Lower leg skin (tissue), 4 donors: ENCODE measurements at places on chromosomes 7 and 10.
A peak's percentile ranks its signal among the peaks of the same experiment; 100 is the strongest.

- DNase-seq, result peak; percentile 84
These were observed 488.8 kb upstream of the ZMIZ1 start for GRCh38 chr10:78579995-78580394.

GRCh38 chr10:125472010-125472607 lies 210.9 kb downstream of the TEX36 start:
- DNase-seq, result no peak

DNA sequence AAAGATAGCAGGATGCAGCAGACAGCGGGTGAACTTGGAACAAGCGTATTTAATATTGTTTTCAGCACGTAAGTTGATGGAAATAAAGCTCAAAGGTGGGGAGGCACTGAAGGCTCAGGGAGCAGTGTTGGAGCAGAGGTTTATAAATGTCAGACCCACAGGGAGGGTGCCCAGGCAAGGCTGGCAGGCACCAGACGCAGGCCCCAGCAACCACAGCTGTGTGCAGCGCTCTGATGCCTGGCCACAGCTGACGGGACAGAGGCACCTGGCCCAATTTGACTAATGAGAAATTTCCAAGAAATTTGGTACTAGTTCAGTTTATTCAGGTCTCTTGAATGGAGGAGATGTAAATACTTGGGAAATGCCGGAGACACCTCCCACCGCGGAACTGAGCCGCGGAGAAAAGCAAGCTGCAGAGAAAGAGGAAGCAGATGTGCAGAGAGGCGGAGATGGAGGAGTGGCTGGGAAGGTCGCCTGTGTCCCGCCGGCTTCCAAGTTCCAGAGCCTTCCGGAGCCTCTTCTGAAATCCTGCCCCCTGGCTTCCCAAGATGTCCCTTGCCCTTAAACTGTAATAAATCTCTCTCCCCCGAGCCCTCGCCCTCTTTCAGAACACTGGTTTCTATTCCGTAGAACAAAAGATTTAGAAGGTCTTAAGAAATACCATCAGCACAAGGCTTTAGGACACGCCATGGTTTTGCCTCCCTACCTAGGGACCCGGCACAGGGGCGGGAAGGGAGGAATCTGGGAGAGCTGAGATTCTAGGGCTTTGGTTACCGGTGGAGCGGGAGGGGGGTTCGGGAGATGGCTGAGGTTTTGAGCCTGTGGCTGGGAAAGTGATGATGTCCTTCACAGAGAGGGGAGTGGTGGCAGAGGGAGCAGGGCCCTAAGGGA lies 38.4 kb upstream of the PLXNA4 start:
- peak; percentile 29 for DNase-seq

DNA sequence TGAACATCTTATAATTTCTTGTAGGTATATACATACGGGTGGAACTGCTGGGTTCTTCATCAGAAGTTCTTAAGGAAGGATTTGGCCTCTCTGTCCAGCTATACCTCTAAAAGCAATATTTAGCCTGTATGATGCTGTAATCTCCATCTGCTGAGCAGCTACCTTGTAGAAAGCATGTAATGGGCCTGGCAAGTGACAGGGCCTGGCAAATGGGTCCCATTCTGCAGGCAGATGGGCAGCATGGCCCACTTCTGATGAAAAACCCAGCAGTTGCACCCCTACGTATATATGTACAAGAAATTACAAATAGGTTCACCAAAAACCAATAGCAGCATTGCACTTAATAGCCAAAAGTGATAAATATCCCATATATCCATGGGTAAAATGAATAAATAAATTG lies 9.0 kb downstream of the PLPP4 start:
- DNase-seq, result no peak

DNA sequence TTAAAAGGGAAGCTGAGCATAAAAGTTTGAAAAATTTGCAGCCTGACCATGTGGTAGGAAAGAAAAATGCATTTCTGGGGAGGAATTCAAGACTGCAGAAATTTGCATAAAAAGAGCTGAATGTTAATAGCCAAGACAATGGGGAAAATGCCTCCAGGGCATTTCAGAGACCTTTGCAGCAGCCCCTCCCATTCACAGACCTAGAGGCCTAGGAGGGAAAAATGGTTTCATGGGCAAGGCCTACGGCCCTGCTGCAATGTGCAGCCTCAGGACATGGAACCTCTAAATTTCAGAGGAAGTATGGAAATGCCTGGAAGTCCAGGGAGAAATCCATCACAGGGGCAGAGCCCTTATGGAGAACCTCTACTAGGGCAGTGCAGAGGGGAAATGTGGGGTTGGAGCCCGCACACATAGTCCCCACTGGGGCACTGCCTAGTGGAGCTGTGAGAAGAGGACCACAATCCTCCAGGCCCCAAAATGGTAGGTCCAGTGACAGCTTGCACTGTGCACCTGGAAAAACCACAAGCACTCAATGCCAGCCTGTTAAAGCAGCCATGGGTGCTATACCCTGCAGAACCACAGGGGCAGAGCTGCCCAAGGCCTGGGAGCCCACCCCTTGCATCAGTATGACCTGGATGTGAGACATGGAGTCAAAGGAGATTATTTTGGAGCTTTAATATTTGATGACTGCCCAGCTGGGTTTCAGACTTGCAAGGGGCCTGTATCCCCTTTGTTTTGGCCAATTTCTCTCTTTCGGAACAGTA lies 243.8 kb downstream of the DNAJB9 start:
- DNase-seq, result no peak

DNA sequence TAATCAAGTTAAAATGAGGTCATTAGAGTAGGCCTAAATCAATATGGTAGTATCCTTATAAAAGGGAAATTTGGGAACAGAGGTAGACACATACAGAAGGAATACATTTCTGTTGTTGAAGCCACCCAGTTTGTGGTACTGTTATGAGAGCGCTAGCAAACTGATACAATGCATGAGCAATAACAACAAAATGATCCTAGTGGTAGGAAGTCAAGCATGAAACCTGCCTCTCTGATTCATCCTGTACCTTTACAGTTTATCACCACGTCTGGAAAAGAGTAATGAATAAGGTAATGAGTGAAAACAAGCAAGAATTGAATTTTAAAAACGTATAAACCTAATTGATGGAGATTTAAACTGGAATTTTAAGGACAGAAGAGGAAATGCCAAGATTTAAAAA lies 217.2 kb downstream of the PCLO start:
- DNase-seq, result no peak

DNA sequence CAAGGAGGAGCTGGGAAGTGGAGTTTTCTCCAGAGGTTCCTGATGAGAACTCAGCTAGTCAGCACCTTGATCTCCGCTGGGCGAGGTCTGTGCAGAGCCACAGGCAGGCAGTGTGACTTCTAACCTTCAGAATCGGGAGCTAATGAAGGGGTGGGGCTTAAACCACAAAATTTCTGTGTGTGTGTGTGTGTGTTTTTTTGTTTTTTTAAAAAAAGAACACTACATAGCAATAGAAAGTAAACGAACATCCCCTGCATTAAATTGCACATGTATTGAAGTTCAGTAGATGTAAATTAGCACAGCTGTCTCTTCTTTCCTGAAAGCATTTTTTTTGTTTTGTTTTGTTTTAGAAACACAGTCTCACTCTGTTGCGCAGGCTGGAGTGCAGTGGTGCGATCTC lies 46.2 kb downstream of the RBM17 start:
- no peak for DNase-seq

GRCh38 chr10:95403700-95404461 lies 113.1 kb upstream of the PDLIM1 start:
- peak; percentile 81 for DNase-seq

- no peak for DNase-seq
These were observed 6.3 kb downstream of the MTPN start for GRCh38 chr7:135970682-135971365.

GRCh38 chr7:76201732-76202665 lies at the start of gene SRRM3:
SRRM3 (plus strand) TSS chr7:76201896; CDS start chr7:76235067, 33,171 bp downstream.
- peak; percentile 28 for DNase-seq
